ENCODE measurements at places on chromosomes 4 and X.
A peak's percentile ranks its signal among the peaks of the same experiment; 100 is the strongest.

- no peak for DNase-seq
Measured at GRCh38 chrX:134933911-134934310, 56.9 kb upstream of the SMIM10 start.

GRCh38 chr4:79650217-79650616 lies 242.2 kb upstream of the GK2 start:
- no peak for DNase-seq

GRCh38 chrX:49879656-49880277 lies 483 bp downstream of the USP27X start:
- DNase-seq = no peak

GRCh38 chr4:15653420-15653819 lies 1.7 kb downstream of the FBXL5 start:
- DNase-seq = no peak

GRCh38 chr4:86043755-86044592 lies 315.9 kb downstream of the MAPK10 start:
- no peak for DNase-seq

DNA sequence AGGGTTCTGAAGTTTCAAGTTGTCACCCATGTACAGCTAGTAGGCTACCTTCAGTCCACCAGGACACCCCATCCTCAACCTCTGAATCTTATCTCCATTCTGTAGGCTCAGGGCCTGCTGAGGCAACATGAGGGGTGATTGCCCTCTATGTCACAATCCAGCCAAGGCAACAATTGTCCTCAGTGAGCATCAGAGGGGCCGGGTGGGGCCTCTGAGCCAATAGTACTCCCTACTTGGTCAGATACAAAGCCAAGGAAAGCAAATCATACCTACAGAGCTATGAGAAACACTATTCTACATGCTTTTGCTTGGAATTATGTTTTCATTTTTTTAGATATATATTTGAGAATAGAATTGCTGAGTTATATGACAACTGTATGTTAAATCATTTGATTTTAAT lies at the start of gene ACTRT1:
Gene ACTRT1 (minus strand): TSS at position 101 of the 400 bp plus-strand sequence. CDS start 197 bp downstream, outside the sequence.
- no peak for DNase-seq

- DNase-seq = no peak
Measured at GRCh38 chrX:137424679-137425078, 141.2 kb upstream of the ZIC3 start.

DNA sequence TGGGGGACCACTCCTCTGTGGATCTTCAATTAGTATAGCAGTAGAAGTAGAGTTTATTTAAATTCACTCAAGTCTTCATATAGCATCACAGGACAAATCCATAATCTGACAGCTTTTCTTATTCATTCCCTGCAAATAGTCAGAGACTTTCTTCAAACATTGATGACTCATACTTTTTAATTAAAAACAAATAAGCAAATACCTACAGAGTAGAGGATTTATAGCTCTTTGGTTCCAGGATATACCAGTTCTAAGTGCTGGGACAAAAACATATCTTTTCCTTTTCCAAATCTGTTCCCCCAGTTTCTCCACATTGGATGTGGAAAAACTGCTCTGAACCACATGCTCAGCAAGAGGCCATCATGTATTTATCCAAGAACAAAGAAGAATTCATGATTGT lies 24.1 kb downstream of the EMCN start:
- DNase-seq = no peak

DNA sequence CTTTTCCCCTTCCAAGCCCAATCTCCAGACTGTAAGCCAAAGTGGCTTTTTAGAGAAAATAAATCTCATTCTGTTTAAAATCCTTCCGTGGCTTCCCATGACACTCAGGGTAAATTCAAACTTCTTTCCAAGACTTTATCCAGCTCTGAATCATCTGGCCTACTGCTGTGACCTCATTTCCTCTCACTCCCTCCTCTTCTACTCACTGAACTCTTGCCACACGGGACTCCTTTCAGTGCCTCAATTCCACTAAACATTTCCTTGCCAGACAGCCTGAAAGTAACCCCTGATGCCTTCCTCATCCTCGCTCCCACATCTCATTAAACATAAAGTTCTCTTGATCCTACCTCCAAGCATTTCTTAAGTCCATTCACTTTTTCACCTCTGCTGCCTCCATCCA lies 27.8 kb upstream of the RNF128 start:
- no peak for DNase-seq

DNA sequence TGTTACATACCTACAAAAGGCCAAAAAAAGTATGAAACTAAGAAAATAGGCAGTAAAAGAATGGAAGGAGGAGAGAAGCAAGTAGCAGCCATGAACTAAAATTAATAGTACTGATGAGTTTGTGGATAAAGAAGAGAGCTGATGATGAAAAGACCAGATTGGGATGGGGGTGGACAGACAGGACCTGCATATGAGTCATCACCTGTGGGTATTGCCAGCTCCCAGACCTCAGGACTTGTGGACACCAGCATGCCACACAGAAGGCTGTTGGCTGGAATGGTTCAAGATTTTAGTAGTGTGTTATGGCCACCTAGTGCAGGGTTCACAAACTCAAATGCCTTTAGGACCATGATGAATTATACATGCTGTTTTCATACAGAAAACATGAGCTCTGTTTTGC lies 58.9 kb downstream of the ARX start:
- DNase-seq = no peak

DNA sequence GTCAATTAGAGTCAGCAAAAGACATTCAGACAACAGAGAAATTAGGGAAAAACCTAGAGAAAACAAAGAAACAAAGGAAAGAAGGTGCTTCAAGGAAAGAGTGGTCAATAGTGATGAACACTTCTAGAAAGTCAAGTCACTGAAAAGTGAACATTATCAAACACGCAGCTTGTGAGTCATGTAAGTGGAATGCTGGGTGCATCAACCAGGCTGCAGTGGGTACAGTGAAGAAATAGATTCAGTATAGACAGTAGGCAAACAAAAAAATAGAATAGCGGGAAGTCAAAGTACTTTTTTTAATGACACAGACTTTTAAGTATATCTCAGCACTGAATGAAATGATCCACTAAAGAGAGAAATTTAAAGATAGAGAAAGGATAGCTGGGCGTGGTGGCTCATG lies 245.8 kb downstream of the ARHGAP24 start:
- DNase-seq = no peak

GRCh38 chr4:156101571-156101970 lies 147.9 kb upstream of the CTSO start:
- DNase-seq = no peak

- DNase-seq = no peak
Measured at GRCh38 chr4:168630445-168631187, 133.8 kb downstream of the PALLD start.

- no peak for DNase-seq
Measured at GRCh38 chr4:6362896-6363295, 93.2 kb downstream of the WFS1 start.

- DNase-seq = no peak
Measured at GRCh38 chr4:1900624-1901023, 29.4 kb downstream of the NSD2 start.

- DNase-seq = no peak
Measured at GRCh38 chr4:164783976-164784375, 30.0 kb downstream of the SMIM31 start.

- DNase-seq = peak; percentile 35
Measured at GRCh38 chrX:103554687-103555424, 30.5 kb upstream of the TCEAL4 start.

- no peak for DNase-seq
Measured at GRCh38 chr4:6577409-6577808, 2.4 kb downstream of the MAN2B2 start.

DNA sequence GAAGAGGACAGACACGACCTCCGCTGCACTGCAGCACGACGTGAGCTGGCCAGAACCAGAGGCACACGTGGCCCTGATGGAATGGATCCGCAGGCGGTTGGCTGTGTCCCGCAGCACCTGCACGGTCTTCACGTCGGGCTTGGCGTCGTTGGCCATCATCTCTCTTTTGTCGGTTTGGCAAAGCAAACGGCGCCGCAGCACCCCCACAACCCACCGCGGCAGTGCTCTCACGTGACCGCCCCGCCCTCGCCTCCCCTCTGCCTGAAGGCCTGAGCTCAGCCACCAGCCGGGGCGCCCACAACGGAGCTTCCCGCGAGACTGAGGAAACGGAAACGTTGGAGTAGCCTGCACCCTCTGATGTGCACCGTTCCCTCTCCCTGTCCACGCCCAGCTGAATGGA lies at the start of gene TKTL2:
Gene TKTL2 (minus strand): TSS at position 179 of the 400 bp plus-strand sequence. CDS start 20 bp downstream, at position 159.
- DNase-seq = no peak

DNA sequence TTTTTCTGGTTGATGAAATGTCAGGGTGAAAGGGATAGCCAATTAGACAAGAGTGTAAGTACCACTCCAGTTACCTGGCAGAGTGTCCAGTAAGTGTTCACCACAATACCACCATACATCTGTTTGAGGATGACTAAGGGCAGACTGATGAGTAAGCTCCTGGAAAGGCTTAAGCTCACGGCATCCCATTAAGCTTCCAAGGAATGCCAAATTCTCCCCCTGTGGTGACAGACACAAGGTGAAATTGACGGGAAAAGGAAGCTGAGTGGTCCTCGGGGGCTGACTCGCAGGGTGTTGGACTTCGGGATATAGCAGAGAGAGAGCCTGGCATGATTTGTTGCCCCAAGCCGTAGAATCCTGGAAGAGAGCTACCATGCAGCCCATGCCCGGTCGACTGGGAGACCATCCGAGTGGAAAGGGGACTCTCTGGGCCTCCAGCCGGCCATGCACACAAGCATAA lies 7.6 kb upstream of the BST1 start:
- DNase-seq = no peak

- DNase-seq = no peak
Measured at GRCh38 chr4:147980586-147980985, 248.7 kb downstream of the ARHGAP10 start.

- no peak for DNase-seq
Measured at GRCh38 chr4:111502626-111503025, 642.6 kb upstream of the FAM241A start.

DNA sequence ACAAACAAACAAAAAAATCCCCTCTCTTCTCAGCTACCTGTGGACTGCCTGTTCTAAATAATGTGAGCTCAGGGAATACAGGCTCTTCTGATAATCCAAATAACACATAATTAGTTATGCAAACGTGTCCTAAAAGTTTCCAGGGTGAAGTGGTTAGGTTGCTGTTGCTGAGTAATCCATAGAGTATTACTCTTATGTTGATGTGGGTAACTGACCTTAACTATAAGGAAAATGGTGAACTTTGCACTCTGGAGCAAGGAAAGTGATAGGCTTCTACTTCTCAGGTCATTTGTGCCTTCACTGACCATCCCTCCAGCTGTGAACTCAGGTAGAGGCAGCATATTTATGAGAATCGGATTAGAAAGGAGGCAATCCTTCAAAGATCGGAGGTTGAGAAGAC lies 19.9 kb downstream of the MSN start:
- no peak for DNase-seq

- DNase-seq = no peak
Measured at GRCh38 chr4:181890911-181891310, 352.3 kb upstream of the TENM3 start.

DNA sequence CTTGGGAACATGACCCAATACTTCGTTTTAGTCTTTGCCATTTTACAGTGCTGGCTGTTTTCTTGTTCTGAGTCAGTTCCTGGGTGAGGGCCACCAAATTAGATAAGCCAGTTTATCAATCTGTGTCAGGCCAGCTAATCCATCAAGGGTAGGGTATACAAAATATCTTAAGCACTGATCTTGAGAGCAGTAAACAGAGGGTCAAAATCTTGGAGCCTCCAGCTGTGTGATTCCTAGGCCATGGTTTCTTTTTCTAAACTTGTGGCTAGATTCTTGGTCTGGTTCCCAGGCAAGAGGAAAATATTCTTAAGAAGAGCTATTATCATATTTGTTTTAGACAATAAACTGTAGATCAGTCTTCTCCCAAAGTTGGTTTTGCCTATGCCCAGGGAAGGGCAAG lies 1396.6 kb upstream of the PABPC4L start:
- no peak for DNase-seq

- DNase-seq = no peak
Measured at GRCh38 chrX:13933352-13933751, 96.3 kb downstream of the GEMIN8 start.

GRCh38 chr4:48841045-48841827 lies 10.3 kb downstream of the OCIAD1 start:
- no peak for DNase-seq

GRCh38 chr4:26161030-26161824 lies 159.6 kb upstream of the RBPJ start:
- DNase-seq = no peak

GRCh38 chr4:26048378-26048882 lies 134.4 kb downstream of the SMIM20 start:
- DNase-seq = no peak

DNA sequence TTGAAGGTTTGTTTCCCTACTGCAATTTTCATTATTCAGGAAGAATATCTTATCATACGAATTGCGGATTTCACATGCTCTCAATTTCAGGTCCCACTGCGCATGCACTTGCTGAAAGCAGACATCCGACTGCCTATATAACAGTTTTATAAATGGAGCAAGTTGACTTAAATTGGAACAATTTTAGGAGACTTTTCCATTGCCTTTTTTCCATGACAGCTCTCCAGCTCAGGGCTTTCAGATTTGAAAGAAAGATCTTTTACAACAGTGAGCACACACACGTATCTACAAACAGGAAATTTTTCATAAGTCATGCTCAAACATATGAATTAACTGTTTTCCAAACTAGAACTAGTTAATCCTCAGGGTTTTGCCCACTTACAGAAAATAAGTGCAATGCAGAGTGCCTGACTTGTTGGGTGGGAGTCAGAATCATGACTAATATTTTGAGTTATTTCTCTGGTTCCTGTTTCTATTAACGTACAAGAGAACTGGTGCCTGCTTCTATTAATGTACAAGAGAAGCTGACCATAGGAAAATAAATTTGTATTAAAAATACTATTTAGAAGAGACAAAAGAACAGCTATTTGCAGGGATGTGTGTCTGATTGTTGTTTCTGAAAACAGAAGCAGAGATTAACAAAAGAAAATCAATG lies 137.9 kb downstream of the GPC3 start:
- no peak for DNase-seq

DNA sequence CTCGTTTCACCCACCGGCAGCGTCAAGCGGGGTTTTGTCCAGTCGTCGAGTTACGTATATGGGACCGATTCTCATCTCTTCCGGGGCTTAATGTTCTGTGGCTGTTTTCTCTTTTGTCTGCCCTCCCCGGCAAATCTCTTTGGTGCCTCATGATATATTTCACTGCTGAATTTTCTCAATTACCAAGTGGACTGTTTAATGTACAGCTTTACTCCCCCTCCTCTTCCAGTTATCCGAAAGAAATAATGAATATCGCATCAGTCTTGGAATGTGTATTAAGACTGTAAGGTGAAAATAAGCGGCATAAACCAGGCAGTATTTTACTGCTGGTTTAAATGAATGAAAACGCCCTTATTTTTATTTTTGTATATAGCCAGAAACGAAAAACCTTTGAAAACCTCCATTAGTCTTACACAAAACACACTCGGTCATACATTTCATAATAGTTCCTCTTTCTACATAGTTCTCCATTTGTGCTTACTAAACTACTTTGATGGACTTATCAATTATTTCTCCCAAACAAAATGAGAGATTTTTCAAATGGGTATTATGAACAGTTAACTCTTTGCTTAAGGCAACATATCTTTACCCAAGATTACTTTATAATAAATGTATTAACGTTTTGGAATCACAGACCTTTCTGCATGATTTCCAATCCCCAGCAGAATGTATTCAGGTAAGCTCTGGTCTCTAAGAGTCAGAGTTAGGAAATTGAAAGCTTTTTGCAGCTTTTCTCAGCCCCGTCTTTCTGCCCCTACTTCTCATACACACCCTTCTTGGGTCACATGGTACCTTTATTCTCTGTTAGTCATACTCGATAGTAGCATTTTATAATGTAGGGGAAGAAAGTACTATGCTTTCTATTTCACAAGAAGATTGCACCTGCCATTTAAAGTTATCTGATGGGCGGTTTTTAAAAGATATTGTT lies 979 bp downstream of the RP2 start:
- DNase-seq = no peak

GRCh38 chr4:68366600-68366999 lies 16.7 kb upstream of the YTHDC1 start:
- DNase-seq = no peak
